Sigmoid colon (tissue), 7 donors: ENCODE measurements at places on chromosomes 1 and 21. TPM values are rescaled to one million over a fixed set of nuclear protein-coding genes. Genes with fewer than 3 reads are reported as not detected.

DNA sequence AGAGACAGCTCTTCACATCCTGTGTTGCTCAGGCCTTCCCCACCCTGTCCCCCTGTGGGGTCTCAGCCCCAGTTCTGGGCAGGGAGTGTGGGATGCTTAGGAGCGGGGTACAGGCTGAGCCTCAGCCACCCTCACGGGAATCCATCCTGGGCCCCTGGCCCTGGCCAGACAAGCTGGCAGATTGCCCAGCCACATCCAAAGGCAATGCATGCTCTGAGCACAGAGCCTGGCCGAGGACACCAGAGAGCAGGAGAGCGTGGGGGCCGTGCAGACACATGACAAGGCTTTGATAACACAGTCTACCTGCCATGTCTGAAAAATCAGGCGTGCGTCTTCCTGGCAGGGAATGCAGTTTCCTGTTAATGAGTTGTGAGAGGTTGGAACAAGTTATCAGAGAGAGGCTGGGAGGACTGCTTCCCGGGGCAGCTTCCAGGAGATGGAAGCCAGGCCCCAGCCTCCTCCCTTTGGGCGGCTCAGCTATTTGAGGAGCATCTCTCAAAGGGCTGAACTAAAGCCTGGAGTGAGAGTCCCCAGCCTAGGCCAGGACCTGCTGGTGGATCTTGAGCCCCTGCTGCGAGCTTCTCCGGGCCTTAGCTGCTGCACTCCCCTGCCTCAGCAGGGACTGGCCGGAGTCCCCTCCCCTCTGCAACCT, 72.2 kb upstream of the SELENON start:
- H3K36me3 ChIP-seq = no peaks in the 10 kb centered on the region
- H3K27me3 ChIP-seq = no peaks in the 10 kb centered on the region
- DNase-seq = peak; percentile 89

- DNase-seq = no peak
- H3K4me3 ChIP-seq = no peak overlapping the region
- no peaks in the 10 kb centered on the region for H3K27me3 ChIP-seq
- H3K4me1 ChIP-seq = peaks cover 9% of the 10 kb centered on the region
Observed at GRCh38 chr1:203300441-203301330, 4.6 kb upstream of the BTG2 start.

DNA sequence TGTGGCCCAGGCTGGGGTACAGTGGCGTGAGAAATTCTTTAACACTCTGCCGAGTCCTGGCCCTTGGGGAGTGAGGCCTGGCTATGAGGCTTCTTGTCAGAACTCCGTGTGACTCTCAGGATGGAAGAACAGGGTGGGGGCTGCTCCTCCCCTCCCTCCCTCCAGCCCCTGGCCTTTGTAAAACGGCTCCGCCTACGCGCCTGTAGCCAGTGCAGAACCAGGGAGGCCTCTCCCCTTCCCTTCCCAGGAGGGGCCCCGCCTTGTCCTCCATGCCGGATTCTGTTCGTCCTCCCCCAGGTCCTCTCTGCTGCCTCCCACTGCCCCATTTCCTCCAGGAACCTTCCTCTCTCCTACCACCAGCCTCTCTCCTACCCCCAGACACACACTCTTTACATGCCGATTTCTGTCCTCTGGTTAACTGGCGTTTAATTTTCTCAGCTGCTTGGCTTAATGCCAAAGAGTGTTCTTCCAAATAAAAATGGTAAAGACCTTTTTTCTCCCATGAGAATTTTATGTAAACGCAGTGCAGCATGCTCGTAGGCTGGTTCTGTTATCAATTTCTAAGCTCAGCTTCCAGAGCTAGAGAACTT, 21.0 kb downstream of the PDE9A start:
- H3K4me3 ChIP-seq = peak overlapping the region; percentile 27
- no peaks in the 10 kb centered on the region for H3K36me3 ChIP-seq
- H3K27me3 ChIP-seq = no peaks in the 10 kb centered on the region

Gene OLIG2
- not detected for total RNA-seq

Gene ANKRD45
- 0.33 TPM for total RNA-seq

DNA sequence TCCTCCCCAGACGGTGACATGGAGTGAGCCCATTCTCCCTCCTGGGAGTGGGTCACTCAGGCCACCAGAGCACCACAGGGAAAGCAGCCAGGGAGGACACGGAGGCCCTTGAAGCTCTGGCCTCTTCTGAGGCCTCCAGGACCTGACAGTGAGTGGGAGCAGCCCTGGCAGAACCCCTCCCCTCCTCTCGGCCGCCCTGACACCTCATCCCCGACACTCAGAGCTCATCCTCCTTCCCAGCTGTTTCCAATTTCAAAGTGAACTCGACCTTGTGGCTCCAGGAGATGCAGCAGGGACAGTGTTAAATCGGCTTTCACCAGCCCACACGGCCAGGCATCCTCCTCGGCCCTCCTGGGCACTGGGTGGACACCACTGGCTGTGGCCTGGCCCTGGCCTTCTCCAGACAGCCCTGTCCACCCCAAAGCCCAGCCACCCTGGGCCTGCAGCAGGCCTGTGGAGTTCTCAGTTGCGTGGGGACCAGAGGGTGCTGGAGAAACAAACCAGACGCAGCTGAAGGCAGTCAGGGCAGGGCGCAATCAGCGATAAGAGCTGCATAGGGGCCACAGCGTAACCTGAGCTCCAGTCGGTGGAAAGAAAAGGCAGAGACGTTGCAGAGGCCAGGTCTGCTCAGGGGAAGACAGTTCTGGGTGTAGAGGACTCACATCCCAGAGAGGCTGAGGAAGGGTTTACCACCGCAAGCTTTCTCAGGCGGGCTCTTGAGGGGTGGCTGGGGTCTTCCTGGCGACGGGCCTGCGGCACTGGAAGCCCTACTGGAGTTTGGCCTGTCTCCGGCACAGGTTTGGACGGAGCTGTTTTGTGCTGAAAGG, 27.1 kb downstream of the FTCD start:
- H3K27me3 ChIP-seq = no peaks in the 10 kb centered on the region
- no peaks in the 10 kb centered on the region for H3K4me1 ChIP-seq
- peak; percentile 65 for DNase-seq
- peak overlapping the region; percentile 20 for H3K27ac ChIP-seq

- DNase-seq = no peak
- H3K4me1 ChIP-seq = peaks cover 4% of the 10 kb centered on the region
- H3K27me3 ChIP-seq = no peaks in the 10 kb centered on the region
- no peaks in the 10 kb centered on the region for H3K36me3 ChIP-seq
Observed at GRCh38 chr1:13733711-13734110, 33.7 kb downstream of the PRDM2 start.

Gene PLPPR5
- total RNA-seq = 0.81 TPM

Gene PRAMEF5
- total RNA-seq = not detected

DNA sequence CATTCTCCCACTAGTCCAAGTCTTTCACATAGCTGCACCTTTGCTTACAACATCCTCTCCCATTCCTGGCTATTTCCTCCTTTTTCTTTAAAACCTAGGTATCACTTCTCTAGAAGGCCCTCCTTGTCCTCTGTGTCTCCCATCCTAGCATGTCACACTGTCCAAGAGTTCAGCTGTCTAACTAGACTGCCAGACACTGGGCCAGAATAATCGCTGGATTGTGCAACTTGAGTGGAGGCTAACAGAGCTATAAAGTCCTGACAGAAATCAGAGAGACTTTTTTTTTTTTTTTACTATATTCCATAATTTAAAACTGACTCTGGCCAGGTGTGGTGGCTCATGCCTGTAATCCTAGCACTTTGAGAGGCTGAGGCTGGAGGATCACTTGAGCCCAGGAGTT, 4.2 kb upstream of the ANGPTL7 start:
- no peaks in the 10 kb centered on the region for H3K27me3 ChIP-seq
- peaks cover 3% of the 10 kb centered on the region for H3K36me3 ChIP-seq
- no peak overlapping the region for H3K4me3 ChIP-seq
- no peaks in the 10 kb centered on the region for H3K4me1 ChIP-seq
- no peak overlapping the region for H3K27ac ChIP-seq

- no peak overlapping the region for H3K4me3 ChIP-seq
- no peaks in the 10 kb centered on the region for H3K4me1 ChIP-seq
- no peak for DNase-seq
- no peaks in the 10 kb centered on the region for H3K36me3 ChIP-seq
- no peak overlapping the region for H3K27ac ChIP-seq
- no peaks in the 10 kb centered on the region for H3K27me3 ChIP-seq
Observed at GRCh38 chr1:104121271-104121670, 371.6 kb downstream of the AMY1C start.

- no peaks in the 10 kb centered on the region for H3K27me3 ChIP-seq
- no peak overlapping the region for H3K4me3 ChIP-seq
- H3K27ac ChIP-seq = no peak overlapping the region
Observed at GRCh38 chr1:110170766-110171733, 20.8 kb downstream of the SLC6A17 start.

Gene FABP3
- total RNA-seq = 6.4 TPM

Gene RGS7
- 1.8 TPM for total RNA-seq

GRCh38 chr1:213600879-213601278, 386.9 kb upstream of the PROX1 start:
- no peak overlapping the region for H3K27ac ChIP-seq
- no peaks in the 10 kb centered on the region for H3K36me3 ChIP-seq
- no peaks in the 10 kb centered on the region for H3K27me3 ChIP-seq
- no peak overlapping the region for H3K4me3 ChIP-seq
- no peaks in the 10 kb centered on the region for H3K4me1 ChIP-seq
- no peak for DNase-seq

DNA sequence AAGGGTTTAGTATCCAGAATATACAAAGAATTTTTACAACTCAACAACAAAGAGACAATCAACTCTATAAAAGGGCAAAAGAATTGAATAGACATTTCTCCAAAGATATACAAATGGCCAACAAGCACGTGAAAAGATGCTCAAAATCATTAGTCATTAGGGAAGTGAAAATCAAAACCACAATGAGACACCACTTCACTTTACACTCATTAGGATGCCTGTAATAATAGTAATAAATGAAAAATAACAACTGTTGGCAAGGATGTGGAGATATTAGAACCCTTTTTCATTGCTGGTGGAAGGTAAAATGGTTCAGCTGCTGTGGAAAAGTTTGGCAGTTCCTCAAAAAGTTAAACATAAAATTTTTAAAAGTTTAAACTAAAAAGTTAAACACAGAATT, 7.0 kb upstream of the ABCD3 start:
- H3K4me3 ChIP-seq = no peak overlapping the region
- no peak overlapping the region for H3K27ac ChIP-seq
- no peaks in the 10 kb centered on the region for H3K27me3 ChIP-seq

Gene PACC1
- 2.9 TPM for total RNA-seq

DNA sequence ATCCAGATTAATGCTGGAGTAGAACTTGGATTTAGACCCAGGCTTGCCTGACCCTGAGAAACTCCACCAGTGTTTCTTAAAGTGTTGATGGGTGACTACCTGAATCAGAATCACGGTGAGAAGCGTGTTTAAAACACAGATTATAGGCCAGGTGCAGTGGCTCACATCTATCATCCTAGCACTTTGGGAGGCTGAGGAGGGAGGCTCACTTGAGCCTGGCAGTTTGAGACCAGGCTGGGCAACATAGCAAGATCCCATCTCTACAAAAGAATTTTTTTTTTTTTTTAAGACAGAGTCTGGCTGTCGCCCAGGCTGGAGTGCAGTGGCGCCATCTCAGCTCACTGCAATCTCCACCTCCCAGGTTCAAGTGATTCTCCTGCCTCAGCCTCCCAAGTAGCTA, 56.3 kb upstream of the TENT5B start:
- no peaks in the 10 kb centered on the region for H3K27me3 ChIP-seq
- DNase-seq = no peak
- H3K4me1 ChIP-seq = no peaks in the 10 kb centered on the region
- no peaks in the 10 kb centered on the region for H3K36me3 ChIP-seq
- H3K4me3 ChIP-seq = no peak overlapping the region
- H3K27ac ChIP-seq = no peak overlapping the region

Gene EPHA10
- 0.14 TPM for total RNA-seq

DNA sequence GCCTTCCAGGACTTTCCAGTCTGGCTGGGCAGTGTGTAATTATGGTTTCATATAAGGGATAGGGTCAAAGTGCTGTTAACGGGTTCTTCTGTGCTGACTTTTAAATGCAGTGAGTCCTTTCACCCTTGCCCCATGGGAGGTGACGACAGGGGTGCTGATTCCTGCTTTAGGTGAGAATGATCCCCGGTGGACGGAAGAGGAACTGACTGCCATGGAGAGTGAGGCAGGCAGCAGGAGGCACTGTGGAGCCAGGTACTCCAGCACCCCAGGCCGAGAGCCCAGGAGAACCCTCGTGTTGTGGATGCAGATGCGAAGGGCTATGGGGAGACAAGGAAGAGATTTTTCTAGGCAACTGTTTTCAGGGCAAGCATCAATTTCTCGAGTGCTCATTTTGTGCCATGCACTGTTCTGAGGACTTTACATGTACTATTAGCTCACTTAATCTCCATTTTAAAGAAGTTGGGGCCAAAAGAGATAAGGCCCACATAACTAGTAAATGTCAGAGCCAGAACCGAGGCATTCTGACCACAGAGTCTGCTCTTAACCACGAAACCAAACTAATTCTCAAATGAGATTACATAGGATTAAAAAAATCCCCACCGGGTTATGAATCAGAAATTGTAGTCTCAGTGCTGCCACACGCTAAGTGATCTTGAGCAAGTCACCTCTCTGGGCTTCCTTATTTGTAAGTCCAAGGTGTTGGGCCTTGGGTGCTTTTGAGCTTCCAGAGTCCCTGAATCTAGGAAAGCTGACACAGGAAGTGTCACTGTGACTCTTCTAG, 28.2 kb downstream of the STPG1 start:
- H3K27me3 ChIP-seq = no peaks in the 10 kb centered on the region
- H3K4me1 ChIP-seq = no peaks in the 10 kb centered on the region
- DNase-seq = no peak
- H3K4me3 ChIP-seq = no peak overlapping the region
- peaks cover 3% of the 10 kb centered on the region for H3K36me3 ChIP-seq
- H3K27ac ChIP-seq = no peak overlapping the region

DNA sequence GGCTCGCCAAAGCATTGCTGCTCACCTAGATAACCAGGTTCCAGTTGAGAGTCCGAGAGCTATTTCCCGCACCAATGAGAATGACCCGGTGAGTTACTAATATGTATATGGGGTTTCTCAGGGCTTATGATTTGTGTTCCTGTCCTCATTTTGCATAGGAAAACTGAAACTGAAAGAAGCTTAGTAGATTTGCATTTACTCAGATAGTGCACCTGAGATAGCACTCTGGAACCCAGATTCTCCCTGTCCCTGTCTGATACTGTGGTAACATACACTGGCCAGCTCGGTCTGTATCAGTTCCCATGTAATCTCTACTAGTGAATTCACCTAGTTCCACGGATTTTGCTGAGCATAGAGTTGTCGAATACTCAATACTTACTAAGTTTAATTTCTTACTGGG, 28.1 kb downstream of the DAP3 start:
- DNase-seq = no peak
- H3K36me3 ChIP-seq = no peaks in the 10 kb centered on the region
- no peaks in the 10 kb centered on the region for H3K27me3 ChIP-seq

Gene FMO1
- 0.36 TPM for total RNA-seq
